ENCODE measurements at places on chromosomes 3 and 15. TPM values are rescaled to one million over a fixed set of nuclear protein-coding genes. Genes with fewer than 3 reads are reported as not detected.
A peak's percentile ranks its signal among the peaks of the same experiment; 100 is the strongest.

GRCh38 chr3:37171144-37171543, 3.2 kb downstream of the LRRFIP2 start:
- no peak for DNase-seq

GRCh38 chr3:134072881-134073582, 43.3 kb upstream of the SLCO2A1 start:
- no peak for DNase-seq

DNA sequence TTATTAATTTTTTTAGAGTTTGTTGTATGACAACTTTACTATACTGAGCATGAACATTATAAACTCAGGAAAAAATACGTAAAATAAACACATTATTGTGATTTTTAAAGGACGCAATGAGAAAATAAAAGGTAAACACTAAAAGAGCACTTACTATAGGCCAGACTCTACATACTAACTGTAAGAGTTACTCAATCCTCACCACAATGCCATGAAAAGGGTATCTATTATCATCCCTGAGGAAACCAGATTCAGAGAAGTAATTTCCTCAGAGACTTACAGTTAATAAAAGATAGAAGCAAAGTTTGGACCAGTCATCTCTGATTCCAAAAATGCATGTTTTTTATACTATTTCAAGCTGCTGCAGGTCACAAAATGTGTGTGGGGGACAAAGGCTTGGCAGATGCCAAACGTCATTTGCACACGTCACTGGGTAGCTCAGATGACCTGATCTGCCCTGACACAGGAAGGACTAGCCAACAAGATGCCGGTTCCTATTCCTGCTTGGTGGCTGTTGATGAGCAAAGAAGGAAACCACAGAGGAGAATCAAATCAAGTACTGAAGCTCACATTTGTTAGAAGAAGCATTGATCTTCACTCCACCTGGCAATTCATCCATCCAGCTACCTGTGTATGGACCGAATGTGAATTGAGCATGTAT, 42.3 kb downstream of the KLHL6 start:
- DNase-seq: no peak

DNA sequence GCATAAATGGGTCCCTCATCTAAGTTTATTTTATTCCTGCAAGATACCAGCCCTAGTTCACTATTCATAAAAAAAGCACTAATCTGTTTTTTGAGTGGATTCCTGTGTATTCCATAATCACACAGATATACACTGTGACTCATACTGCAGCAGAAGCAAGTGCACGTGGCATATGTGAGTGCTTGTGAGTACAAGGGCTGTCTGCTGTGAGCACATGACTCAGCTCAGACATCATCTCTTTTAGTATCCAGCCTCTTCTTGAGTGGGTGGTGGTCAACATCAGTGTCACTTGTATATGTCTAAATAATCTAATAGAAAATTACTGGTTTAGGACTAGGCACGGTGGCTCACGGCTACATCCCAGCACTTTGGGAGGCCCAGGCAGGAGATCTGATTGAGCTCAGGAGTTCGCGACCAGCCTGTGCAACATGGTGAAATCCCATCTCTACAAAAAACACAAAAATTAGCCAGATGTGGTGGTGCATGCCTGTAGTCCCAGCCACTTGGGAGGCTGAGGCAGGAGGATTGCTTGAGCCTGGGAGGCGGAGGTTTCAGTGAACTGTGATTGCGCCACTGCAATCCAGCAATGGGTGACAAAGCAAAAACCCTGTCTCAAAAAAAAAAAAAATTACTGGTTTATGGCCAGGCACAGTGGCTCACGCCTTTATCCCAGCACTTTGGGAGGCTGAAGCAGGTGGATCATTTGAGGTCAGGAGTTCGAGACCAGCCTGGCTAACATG, 49.8 kb downstream of the NIPA2 start:
- DNase-seq: peak; percentile 23

GRCh38 chr3:181637056-181637455, 74.7 kb upstream of the SOX2 start:
- no peak for DNase-seq

GRCh38 chr3:186815435-186815834, 9.2 kb upstream of the RFC4 start:
- DNase-seq: no peak

DNA sequence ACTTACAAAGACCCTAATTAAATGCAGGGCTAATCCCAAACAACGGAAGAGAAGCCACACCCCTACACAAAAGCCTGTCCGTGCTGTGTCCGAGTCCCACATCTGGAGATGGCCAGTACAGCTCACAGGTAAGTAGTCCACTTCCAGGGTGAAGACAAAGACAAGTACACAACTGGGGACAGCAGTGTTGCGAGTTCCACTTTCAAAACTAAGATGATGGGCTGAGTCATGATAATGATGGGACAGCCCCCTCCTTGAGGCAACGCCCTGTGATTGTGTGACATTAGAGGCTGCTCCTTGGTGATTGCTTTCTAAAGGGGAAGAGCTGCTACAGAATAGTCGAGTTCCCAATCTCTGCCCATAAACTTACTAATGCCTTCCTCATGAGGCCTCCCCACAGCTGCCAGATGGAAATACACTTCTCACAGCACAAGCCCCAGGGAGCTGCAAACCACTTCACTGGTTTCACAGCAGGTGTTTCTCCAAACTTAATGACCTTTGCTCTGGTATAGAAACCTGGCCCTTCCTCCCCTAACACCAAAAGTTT, 27.6 kb downstream of the RFT1 start:
- DNase-seq: no peak

GRCh38 chr3:184428561-184429175, 48.8 kb downstream of the CHRD start:
- DNase-seq: no peak

GRCh38 chr3:126414406-126414805, 19.7 kb downstream of the CFAP100 start:
- no peak for DNase-seq

DNA sequence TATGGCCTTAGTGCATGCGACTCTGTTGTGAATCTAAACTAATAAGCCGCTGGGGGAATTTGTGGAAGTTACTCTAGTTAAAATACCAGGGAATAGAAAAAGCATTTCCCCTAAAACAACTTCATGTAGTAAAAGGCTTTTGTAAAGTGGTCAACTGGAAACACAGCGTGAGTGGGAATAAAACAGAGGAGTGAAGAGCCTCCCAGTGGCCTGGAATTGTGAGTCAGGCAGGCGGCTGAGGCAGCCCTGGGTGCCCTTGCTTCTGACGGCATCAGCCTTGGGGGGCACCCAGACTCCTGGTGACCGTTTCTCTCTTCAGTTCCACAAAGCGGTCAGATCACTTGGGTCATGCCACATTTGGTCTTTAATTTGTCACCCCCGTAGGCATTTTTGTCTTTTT, 108.4 kb downstream of the GHSR start:
- DNase-seq: no peak

DNA sequence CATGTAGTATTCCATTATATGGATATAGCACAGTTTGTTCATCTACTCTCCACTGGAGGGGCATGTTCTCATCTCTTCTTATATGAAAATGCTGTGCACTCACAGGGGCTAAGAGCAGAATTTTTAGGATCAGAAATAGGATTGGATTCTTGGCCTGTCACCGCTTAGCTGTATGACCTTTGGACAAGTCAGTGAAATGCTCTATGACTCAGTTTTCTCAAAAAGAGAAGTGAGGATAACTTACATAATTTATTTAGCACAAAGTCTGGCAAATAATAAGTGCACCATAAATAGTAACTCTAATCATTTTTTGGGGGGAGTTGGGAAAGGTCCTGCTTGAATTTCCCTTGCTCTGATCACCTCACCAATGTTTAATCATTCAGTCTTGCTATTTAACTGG, 103.7 kb upstream of the LRIG1 start:
- DNase-seq: no peak

DNA sequence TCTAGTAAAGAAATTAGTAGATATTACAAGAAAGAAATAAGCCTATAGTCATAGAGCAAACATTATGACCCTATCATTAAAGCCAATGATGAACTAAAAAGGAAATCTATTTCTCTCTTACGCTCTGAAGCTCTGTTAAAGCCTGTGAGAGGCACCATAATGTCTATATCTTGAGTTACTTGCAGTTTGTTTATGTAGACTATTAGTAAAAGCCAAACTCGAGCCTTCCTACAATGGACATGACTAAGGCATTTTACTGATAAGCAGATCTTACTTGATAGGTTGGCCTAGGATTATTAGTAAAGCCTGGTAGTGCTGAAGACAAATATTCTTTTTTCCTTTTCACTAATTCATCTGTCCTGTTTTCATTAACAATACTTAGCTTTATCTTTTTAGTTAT, 32.7 kb downstream of the LRRC3B start:
- DNase-seq: no peak

- no peak for DNase-seq
Measured at GRCh38 chr3:9831253-9831652, 12.6 kb downstream of the RPUSD3 start.

DNA sequence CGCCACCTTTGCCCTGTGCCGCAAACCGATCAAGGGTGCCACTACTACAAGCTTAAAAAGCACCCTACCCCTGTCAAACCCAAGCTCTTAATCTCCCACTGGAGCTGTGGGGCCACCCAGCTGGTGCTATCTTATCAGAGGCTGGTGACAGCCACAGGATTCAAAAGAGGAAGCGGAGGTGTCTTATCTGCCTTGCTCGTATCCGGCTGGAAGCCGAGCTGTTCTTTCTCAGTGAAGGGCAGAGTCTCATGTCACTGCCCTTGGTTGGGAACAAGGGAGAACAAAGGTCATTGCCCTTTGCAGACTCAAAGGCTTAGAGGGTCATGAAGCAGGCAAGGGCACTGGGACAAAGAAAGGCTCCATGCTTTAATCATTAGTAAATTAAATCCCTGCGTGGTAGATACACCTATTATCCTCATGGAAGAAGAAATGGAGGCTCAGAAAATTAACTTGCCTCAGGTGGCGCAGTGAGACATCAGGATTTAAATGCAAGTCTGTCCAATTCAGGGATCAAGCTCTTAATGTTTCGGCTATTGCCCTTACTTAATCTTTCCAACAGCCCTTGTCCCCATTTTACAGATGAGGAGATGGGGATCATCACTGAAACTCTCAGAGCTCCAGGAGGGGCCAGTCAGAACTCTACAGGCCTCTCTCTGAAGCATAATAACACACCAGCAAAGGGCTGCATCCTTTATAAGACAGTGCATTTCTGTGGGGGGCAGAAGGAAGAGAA, 360.0 kb upstream of the PROK2 start:
- no peak for DNase-seq

Gene AMIGO3
- polyA plus RNA-seq: 0.02 TPM

Gene ZDHHC3
- 151 TPM for polyA plus RNA-seq

Gene NPAP1
- polyA plus RNA-seq: not detected

Gene GOLGA8T
- polyA plus RNA-seq: not detected

Gene NOX5
- 0.09 TPM for polyA plus RNA-seq

Gene NAA80
- 9.4 TPM for polyA plus RNA-seq

Gene CD200
- polyA plus RNA-seq: 0.05 TPM

Gene FAM81A
- polyA plus RNA-seq: 0.50 TPM

Gene SIDT1
- 0.12 TPM for polyA plus RNA-seq

Data from keratinocyte (primary cell).